NCI-H2171 (cell line): ENCODE measurements at places on chromosomes 1 and 21.

GRCh38 chr1:27967106-27967883 lies 7.5 kb downstream of the XKR8 start:
- no peak for DNase-seq

DNA sequence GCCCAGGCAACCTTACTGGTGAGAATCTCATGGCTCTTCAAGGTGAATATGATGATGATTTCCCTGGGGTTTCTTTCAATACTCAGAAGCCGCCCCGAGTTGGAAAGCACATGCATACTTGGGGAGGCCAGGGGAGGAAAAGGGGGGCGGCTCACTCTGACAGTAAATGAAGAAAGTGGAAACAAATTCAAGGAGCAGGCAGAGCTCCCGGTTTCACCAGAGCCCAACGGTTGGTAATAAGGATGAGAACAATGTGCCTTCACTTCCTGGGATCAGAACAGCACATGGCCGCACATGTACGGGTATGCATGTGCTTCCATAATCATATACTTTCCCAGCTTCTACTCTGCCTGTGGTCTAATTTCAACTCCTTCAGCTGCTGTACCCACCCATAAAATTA lies 3.8 kb upstream of the ARHGEF2 start:
- DNase-seq, result no peak

DNA sequence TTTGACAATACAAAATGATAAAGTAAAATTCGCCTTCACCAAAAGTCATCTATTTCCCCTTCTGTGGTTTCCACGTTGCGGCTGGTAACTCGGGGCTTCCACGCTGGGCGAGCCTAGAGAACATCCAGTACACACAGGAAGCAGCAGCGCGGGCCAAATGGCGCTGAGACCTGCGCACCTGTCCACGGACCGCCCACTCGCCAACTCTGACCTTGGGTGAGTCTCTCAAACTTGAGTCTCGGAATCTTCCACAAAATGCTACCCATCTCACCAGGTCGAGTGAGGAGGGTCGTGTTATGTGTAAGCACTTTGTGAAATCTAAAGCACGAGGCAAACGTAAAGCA lies 820 bp upstream of the TTF2 start:
- DNase-seq, result peak; percentile 49

DNA sequence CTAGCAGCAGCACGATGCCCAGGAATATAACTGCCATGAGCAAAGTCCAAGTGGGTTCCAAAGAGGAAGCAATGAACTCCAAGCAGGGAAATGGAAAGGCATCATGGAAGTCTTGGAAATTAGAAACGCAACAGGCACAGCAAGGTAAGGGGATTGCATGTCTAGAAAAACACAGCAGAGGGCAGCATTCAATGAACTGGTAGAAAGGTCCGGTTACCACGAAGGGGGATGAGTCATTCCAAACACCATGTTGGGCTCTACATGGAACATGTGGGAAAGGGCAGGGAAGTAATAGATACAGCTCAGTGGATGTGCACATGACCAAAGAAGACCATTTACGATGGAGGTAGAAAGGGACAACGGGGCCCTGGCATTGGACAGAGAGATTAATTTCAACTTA lies 36.4 kb downstream of the RXRG start:
- no peak for DNase-seq

DNA sequence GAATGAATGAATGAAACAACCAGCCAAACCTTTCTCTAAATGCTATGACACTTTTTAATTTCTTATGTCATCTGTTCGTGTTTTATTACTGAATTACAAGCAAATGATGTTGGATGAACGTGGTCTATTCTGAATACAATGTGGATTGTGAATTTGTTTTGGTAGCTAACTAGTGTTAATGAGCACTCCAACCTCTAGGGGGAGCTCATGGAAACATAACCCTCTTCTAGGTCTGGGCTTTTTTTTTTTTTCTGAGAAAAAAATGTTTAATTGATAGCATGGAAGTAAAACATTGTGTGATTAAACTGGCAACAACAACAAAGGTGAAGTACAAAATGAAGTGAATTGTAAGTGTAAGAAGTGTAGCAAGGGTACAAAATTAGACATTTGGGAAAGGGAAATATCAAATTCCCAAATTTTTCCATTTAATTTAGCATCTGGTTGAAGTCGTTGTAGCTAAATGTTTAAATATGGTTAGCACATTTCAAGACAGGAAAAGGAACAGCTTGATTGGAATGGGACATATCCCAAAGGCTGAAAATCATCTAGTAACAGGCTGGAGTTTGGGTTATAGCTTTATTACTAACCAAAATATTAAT lies 42.6 kb upstream of the PTGS2 start:
- peak; percentile 37 for DNase-seq

- no peak for DNase-seq
These were observed 18.1 kb upstream of the PTPN14 start for GRCh38 chr1:214569357-214570004.
